MV-4-11 (cell line): ENCODE measurements at places on chromosomes 4 and X.
A peak's percentile ranks its signal among the peaks of the same experiment; 100 is the strongest.

DNA sequence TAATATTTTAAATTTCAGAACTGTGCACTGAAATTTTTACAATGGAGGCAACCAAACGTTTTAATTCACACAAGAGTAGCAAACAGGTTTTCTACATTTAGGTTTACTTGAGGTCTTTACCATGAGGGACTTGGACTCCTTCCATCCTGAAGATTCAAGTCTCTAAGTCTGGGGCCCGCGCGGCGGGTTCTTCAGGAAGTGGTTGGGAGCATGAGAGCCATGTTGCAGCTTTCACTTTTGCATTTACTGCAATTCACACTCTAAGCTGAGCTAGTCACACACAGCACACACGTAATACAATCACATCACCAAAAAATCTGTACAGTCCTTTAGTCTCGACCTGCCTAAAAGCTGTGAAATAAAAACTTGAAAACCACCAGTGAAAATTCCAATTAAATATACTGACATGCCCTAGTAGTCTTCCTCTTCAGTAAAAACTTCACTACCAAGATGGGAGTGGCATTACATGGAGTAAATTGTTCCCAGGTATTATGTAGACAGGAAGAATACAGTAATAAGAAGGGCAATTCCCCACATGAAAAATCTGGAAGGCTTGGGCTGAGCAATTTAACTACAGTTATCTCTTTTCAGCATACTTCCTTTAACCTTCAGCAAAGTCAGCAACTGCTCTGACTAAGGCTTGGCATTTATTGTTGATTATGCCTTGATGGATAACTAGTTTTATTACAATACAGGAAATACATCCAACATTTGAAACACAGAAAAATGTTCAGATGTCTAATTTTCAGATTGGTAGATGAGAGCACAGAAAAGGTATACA, 571.1 kb upstream of the DIPK2B start:
- peak; percentile 60 for DNase-seq

DNA sequence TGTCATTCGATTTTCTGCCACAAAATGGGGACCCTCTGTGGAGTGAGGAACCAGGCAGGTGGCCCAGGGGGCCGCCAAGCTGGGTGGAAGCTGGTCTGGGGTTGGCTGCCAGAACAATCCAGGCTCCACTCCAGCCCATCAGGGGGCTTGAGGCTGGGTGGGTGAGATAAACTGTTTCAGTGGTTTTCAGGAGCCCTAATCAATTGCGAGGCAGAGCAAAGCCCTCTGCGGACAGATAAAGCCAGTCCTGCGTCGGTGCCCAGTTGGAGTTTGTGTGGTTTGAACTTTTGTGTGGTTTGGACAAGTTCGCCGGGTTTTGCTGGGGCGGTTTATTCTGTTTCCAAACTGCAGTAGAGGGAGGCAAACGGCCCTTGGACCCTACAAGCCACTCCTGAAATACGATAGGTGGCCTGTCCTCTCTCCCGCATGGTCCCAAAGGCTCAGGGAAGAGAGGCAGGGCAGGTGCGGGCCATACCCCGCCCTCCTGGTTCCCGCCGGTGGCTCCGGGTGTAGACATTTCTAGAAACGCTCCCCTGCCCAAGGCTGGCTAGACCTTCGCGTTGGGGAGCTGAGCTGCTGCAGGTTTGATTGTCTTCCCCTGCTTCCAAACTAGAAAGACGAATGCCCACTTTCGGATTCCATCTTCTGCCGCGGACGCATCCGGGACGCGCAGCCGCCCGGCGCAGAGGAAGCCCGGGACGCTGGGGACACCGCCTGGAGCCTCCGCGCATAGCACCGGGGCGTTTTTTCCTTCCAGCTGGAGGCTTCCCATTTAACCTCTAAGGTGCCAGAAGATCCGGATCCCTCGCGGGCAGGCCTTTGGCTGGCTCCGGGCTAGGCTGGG, 169.0 kb upstream of the BCOR start:
- peak; percentile 42 for DNase-seq

DNA sequence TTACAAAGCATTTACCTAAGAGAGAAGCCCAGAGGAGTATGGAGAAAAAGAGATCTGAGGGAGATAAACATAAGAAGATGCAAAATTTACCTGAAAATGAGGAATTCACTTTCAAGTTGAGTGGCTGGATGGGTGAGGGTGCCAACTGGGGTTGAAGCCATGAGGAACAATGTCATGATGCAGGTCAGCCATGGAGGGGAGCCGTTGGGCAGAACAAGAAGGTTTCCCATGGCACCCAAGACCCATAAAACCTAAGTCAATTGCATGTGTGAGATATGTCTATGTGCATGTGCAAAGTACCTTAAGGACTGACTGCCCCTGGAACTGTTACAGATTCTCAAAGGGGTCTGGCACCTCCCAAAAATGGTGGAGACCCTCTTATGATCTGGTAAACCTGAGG, 46.6 kb upstream of the PRRG1 start:
- DNase-seq: peak; percentile 14

DNA sequence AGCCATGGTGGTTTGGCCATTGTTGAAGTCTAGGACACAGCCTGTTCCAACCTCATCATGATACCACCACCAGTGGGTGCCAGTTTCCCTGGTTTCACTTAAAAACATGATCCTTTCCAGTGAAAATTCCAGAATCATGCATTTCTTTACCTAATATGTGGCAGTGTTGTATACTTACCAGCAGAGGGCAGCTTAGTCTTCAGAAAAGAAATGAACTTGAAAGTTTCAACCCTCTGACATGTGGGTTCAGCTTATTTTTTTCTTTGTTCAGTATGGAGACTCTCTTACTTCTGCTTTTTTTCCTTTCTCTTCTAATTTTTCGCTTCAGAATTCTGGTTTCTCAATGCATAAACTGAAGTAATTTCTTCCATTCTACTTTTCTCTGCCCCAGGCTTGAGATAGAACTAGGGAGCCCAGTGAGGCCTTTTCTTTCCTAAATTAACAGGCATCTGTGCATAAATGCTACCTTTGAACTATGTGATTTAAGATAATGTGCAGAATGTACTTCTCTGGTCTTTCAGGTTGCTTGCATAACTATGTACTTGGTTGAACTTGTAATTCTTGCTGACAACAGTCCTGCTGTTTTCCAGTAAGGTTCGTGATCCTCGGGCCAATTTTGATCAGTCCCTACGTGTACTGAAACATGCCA, 10.7 kb downstream of the LIAS start:
- DNase-seq: peak; percentile 92

- DNase-seq: no peak
Measured at GRCh38 chrX:24202465-24203031, 53.0 kb downstream of the ZFX start.

DNA sequence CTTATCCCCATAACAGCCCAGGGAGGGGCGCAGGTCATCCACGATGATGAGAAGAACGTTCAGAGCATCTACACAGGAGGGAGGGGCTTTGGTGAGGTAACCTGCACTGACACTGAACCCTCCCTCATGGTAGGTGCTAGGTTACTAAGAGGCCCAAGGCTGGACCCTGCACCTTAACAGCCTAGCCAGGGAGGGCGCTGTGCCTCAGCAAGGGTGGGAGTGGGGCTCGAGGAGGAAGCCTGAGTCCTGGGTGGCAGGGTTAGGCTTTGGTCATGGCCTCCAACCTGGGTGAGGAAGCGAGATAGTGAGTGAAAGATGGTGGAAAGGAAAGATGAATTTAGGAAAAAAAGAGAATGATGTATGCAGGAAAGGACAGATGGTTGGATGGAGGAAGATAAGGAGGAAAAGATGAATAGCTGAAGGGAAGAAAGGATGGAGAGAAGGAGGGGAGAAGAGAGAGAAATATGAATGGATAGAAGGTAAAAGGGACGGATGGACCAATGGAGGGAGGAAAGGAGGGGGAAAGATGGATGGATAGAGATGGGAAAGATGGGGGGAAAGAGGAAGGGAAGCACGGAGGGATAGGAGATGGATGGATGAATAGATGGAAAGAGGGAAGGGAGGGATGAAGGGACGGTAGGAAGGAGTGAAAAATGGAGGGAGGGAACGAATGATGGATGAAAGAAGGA, 736 bp downstream of the IDS start:
- DNase-seq: no peak

GRCh38 chr4:156941940-156942548, 29.6 kb downstream of the PDGFC start:
- DNase-seq: no peak

- no peak for DNase-seq
Measured at GRCh38 chr4:12583275-12583674, 900.9 kb downstream of the RAB28 start.

DNA sequence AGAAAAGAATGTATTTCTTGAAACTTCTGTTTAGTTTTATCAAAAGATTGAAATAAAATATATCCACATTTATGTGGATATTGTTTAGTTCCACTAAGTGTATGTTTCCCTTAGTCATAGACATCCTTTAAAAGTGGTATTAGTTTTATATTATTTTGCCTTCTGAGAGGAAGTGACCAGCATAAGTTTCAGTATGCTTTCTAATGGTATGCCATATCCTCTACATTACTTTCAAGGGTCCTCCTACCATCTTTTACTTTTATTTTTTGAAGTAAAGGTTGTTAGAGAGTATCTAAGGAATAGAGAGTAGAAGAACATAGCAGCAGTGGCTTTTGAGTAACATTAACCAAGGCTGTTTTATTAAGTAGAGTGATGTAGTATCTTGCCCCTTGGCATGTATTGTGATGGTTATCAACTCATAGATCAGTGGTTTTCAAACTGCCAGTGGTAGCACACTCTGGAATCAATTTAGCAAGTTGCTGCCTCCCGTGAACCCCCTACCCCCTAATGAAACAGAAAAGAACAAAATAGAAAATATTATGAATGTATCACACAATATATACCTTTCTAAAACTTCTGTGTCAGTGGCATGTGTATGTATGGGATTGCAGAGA, 44.8 kb downstream of the RBPJ start:
- DNase-seq: no peak

DNA sequence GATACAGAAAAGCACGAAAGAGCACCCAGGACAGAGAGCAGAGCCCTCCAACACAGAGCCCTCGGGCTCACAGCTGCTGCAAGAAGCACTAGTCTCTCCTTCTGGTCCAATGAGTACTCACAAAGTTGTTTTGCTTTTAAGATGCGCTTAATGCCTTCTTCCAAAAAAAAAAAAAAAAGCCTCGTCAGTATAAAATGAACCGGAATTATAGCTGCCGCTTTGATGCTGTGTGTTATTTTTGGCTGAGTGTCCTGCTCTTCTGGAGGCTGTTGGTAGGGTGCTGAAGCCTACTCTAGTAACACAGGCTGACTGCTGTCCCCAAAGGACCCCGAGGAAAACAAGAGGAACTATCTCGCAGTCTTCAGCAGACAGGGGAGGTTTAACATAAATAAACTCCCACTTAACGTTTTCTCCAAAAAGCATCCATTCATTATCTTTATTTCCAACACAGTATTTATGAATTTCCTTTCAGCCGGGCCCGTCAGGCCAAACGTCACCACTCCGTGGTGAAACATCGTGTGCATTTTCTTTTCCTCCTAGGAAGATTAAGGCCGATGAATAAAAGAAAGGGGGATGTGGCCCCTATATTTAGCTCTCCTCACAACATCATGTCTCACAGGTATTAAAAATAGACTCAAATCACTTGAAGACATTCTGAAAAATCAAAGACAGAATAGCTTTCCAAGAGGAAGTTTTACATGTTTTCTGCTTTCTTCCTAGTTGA, 213.7 kb upstream of the PPARGC1A start:
- DNase-seq: no peak

DNA sequence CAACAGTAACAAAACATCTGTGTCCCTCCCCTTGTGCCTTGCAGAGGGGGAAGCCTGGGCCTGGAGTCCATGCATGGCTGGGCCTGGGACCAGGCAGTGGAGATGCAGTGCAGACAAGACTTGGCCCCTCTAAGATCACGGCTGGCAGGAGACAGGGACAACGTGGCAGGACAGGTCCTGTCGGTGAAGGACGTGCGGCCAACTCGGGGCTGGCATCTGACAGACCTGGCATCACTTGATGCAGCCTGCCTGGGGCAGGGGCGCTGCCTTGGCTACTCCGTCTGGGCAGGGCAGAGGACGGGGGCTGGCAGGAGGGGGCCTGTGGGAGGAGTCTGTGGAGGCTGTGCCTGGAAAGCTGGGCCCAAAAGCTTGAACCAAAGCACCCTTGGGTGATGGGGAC, 112.1 kb downstream of the CPZ start:
- DNase-seq: no peak

- no peak for DNase-seq
Measured at GRCh38 chr4:183807420-183808096, 97.5 kb upstream of the STOX2 start.

GRCh38 chr4:132062611-132063239, 1086.4 kb upstream of the PCDH10 start:
- no peak for DNase-seq

DNA sequence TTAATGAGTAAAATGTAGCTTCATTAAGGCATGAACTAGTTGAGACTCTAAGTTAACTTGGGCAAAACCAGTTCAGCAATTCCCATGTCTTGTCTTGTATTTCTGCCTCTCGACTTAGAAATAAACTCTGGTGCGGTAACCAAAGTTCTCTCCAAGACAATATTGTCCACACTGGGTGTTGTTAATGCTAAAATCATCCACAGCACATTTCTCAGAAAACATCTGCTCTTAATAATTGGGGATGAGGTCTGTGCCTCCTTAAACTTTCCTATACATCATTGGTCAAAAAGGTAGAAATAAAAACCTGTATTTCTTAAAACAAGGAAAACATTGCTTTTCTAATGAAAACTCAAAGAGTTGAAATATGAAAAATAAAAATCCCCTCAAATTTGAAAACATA, 32.9 kb upstream of the MID1 start:
- no peak for DNase-seq

GRCh38 chr4:127656047-127656680, 23.4 kb downstream of the INTU start:
- no peak for DNase-seq

- peak; percentile 14 for DNase-seq
Measured at GRCh38 chrX:38859602-38860001, 58.3 kb downstream of the MID1IP1 start.

- no peak for DNase-seq
Measured at GRCh38 chr4:21765810-21766407, 182.7 kb downstream of the KCNIP4 start.

- peak; percentile 20 for DNase-seq
Measured at GRCh38 chr4:100362366-100362765, 155.5 kb downstream of the EMCN start.

DNA sequence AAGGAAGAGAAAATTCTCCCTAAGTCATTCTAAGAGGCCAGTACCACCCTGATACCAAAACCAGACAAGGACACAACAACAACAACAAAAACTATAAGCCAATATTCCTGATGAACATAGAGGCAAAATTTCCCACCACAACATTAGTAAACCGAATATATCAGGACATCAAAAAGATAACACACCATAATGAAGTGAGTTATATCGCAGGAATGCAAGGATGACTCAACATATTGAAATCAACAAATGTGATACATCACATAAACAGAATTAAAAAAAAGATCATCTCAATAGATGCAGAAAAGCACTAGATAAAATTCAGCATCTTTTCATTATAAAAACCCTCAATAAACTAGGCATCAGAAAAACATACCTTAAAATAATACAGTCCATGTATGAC, 1844.4 kb upstream of the PCDH10 start:
- DNase-seq: no peak

DNA sequence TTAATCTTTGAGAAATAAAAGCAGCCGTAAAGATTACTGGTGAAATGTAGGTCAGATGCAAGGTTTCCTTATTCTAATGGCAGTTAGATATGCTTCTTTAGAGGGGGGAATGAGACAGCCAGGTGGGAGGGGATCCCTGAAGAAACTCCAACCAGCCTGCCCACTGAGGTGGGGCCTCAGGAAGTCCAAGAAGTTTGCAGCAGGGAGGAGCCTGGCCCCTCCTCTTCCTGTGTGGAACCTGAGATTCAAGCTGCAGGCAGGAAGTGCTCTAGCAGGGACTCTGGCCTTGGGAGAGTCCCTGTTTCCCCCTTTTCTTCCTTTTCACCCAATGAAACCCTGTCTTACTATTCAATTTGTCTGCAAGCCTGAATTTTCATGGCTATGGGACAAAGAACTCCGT, 101.4 kb upstream of the SLITRK2 start:
- no peak for DNase-seq
